CD4-positive, alpha-beta T cell treated with Interleukin-17A for 4 hours (primary cell): ENCODE measurements at places on chromosomes 7 and 10.

DNA sequence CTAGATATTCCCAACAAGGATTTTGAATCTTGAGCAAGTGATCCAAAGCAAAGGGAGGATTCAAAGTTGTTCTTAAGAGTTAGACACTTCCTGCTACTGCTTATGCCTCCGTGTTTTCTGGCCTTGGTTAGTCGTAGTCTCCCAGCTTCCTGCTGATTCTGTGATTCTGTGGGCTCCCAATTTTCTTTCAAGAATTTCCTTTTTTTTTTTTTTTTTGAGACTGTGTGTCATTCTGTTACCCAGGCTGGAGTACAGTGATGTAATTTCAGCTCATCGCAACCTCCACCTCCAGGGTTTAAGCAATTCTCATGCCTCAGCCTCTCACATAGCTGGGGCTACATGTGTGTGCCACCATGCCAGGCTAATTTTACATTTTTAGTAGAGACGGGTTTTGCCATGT, 4.4 kb upstream of the ITGB8 start:
- no peak for DNase-seq

- DNase-seq, result no peak
These were observed 145.7 kb downstream of the REEP3 start for GRCh38 chr10:63666836-63667383.

DNA sequence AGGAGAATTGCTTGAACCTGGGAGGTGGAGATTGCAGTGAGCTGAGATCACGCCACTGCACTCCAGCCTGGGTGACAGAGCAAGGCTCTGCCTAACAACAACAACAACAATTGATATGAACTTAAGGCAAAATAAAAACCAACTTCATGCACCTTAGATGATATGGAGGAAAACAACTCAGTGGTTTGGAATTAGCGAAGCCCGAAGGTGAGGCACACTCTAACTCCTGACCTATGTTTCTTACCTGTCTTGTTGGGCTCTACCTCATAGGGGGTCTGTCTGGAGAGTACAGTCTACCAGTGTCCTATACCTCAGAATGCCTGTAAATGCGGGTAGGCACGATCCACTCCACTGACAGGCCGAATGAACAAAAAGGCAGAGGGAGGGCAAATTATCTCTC, 24.3 kb upstream of the COBL start:
- no peak for DNase-seq

DNA sequence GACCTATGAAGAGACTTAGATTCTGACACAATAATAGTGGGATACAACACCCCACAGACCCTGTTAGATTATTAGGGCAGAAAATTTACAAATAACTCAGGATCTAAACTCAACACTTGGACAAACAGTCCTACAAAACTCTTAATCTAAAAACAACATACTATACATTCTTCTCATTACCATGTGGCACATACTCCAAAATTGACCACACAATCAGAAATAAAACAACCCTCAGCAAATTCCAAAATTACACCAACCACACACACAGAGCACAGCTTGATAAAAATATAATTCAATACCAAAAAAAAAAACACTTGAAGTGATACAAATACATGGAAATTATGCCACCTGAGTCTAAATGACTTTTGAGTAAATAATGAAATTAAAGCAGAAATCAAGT, 7.8 kb downstream of the ZNF680 start:
- no peak for DNase-seq

GRCh38 chr10:129959544-129960480, 4.3 kb downstream of the EBF3 start:
- DNase-seq, result no peak

DNA sequence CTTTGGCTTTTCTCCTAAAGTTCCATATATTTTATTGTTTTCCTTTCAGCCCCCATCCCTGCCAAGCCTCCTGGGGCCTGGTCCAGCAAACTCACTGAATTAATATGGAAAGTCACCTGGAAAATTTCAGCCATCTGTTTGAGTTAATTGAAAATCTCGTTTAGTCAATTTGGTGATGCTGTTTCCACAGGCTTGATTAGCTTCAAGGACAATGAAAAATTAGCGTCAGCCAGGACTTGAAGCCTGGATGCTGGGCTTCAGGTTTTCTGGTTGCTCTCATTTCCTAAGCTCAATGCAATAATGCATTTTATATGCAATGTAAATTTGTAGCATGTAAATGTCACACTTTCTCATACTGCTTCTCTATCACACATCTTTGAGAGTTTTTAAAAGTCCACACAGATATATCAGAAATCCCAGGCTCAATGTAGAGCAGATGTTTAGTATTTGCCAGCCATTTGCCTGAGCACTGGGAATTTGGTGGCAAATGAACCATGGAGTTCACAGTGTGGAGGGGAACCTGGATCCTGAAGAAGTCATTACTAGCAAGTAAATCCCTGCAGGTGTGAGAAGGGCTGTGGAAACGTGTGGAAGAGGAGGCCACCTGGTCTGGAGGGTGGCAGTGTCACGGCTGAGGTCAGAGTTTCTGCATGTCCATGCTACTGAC, 228.5 kb downstream of the PAXIP1 start:
- DNase-seq, result no peak

- DNase-seq, result peak; percentile 51
These were observed 132.2 kb downstream of the MAD1L1 start for GRCh38 chr7:2100278-2101208.

DNA sequence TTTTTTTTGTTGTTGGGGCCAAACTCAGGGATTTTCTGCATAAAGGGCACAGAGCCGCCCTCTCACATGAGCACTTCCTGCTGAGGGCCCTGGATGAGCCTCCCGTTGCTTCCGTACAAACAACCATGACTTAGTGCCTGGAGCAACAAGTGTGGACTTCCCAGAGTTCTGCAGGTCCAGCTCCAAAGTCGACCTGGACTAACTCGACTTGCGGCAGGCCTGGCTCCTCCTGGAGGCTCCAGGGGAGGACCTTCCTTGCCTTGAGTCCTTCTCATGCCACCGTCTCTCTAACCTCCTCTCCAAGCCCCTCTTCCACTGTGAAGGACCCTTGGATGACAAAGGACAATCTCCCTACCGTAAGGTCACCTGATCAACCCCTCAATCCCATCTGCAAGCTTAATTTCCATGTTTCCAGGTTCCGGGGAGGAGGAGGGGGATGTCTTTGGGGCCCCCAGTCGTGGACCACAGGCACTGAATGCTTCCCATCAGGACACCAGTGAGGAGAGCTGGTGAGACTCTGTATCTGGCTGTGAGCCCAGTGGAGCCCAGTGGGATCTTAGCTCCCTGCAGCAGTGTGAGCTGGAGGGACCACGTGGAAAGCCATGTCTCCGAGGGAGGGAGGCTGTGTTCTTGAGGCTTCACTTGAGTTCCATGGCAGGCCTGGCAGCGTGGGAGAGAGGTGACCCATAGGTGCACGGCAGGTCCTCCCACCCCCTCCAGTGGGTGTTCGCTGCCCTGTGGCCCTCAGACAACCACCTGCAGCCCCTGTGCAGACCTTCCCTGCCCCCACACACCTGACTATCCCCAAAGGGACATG, 199.5 kb upstream of the PPP2R2D start:
- DNase-seq, result no peak

GRCh38 chr10:85645926-85646711, 720.5 kb downstream of the GRID1 start:
- DNase-seq, result no peak

- DNase-seq, result no peak
These were observed 852 bp downstream of the FOXI2 start for GRCh38 chr10:127737563-127738511.

GRCh38 chr10:15515202-15515601, 144.1 kb upstream of the FAM171A1 start:
- DNase-seq, result no peak

DNA sequence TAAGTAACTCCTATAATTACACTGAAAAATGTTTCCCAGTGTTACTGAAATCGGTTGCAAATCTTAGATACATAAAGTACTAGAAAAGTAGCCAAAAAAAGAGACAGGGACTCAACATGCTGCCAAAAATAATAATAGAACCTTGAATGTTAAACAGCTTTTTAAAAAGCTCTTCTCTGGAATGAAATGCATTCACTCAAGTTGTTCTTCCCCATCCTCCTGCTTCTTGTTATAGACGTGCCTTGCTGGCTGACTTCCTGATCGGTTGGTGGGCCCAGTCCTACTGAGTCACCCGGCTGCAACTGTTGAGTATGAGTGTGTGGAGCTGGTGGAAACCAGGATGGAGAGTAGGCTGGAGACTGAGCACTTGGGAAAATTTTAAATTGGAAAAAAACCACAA, 30.6 kb upstream of the RAPGEF5 start:
- DNase-seq, result no peak

- DNase-seq, result no peak
These were observed 278.3 kb downstream of the ARL4A start for GRCh38 chr7:12965767-12966166.

DNA sequence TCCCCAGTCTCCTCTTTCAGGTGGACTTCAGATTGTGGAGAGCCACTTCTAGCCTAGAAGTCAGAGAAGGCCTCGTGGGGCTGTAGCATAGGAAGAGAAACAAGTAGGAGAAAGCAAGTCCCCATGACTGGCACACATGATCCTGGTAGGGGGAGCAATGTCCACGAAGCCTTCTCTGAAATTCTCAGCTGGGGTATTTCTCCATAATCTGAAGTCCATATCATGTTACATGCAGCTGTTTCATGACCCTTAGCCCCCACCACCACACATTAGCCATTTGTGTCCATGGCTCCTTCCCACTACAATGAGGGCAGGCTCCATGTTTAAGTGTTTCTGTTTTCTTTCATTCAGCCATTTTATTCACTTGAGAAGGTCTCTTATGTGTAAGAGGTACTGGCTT, 43.2 kb downstream of the LAMB4 start:
- no peak for DNase-seq

GRCh38 chr7:107014387-107015023, 30.0 kb upstream of the PRKAR2B start:
- no peak for DNase-seq

GRCh38 chr10:51204701-51205100, 130.4 kb downstream of the PRKG1 start:
- no peak for DNase-seq

GRCh38 chr7:81672872-81673271, 97.0 kb downstream of the HGF start:
- DNase-seq, result no peak

DNA sequence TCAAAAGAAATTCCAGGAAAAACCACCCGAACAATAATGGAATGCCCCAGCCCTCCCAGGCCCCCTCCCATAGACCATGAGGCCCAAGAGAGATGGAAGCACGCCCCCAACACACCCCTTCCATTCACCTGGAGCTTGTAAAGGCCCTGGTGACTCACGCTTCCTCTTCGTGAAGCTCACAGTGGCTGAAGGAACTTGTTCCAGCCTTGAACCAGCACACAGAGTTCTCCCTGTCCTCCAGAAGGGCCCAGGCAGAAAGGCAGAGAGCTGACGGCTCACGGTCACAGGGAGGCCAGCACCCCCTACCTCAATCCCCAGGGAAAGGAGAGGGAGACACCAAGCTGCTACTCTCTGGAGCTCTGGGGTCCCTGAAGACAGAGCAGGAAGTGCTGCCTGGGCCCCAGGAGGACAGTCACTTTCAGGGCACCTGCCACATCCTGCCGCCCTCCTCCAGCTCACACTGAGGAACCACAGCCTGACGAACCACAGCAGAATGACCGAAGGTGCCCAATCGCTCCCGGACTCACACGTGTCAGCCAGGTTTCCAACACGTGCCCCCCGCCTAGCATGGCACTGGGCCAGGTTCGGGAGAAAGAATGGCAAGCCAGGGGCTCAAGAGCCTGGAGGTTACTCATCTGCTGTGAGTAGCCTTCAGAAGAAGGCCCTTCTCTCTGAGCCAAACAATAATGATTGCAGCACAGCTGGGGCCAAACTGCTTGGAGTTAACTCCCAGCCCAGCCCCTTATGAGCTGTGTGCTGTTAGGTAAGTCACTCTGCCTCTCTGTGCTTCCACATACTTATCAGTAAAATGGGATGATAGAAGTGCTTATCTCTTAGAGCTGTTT, 52.8 kb downstream of the DLG5 start:
- DNase-seq, result peak; percentile 21

- no peak for DNase-seq
These were observed 285.2 kb upstream of the MKLN1 start for GRCh38 chr7:131042269-131043160.

DNA sequence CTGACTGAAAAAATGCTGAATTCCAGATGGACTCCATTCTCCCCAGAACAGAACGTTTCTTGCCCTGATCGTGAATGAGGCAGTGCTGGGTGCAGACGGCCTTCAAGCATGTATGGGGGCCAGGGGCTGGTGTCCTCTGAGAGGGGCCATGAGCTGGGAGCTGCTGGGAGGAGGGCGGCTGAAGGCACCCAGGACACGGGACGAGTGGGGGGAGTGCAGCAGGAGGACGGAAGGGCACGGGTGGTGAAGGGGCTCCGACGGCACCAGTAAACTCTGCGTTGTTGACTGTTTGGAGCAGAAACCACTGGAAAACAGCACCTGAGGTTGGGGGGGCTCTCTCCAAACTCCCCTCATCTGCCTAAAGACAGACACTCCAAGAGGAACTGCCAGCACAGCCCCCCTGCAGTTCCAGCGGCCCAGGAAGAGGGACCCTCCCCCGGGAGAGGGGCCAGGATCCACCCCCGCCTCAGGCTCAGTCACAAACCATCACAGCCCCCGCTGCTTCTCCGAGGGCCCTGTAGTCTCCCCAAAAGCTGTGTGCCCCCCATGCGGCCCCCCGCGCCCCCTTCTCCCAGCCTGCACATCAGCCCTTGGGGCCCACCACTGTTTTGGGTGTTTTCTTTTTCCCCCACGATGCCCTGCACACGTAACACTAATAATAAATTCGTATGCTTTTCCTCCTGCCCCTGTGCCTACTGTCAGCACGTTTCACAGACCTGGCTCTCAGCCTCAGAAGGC, 55.5 kb downstream of the DPYSL4 start:
- no peak for DNase-seq

GRCh38 chr7:157401567-157402387, 65.0 kb downstream of the DNAJB6 start:
- DNase-seq, result no peak

GRCh38 chr10:33537066-33537465, 202.6 kb upstream of the NRP1 start:
- DNase-seq, result no peak

DNA sequence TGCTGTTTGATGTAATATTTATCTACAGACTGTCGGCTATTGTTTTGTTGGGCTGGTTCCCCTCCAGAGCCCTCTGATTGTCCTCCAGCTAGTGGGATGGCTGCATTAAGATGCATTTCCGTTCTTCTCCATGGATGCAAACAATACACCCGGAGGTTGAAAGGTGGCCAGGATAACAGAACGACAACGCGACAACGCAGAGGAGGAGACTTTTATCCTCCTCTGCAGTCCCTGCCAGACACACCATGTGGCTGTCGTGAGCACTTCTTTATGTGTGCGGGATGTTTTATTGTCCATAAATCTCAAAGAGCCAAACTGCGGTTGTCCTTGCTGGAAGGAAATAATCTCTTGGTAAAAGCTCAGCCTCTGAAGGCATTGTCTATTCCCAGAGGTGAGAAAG, 39.1 kb upstream of the TCERG1L start:
- DNase-seq, result no peak

DNA sequence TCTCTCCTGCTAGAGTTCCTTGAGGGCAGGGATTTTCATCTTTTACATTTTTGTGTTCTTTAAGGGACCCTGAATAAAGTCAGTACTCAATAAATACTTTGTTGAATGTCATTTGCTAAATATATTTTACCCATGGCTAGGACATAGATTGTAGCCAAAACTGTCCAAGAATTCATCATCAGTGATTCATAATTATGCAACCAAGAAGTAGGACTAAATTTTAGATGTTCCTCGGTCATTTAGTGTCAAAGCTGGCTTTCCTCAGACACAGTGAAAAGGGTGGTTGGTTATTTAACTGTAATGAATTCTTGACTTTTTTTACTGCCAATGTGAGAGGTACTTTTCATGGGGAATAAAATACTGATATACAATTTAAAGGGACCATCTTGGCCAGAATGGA, 3.3 kb downstream of the NUDT13 start:
- DNase-seq, result no peak

GRCh38 chr7:153090764-153091163, 331.2 kb downstream of the ACTR3B start:
- no peak for DNase-seq
